ENCODE measurements at places on chromosomes 12 and 14.

DNA sequence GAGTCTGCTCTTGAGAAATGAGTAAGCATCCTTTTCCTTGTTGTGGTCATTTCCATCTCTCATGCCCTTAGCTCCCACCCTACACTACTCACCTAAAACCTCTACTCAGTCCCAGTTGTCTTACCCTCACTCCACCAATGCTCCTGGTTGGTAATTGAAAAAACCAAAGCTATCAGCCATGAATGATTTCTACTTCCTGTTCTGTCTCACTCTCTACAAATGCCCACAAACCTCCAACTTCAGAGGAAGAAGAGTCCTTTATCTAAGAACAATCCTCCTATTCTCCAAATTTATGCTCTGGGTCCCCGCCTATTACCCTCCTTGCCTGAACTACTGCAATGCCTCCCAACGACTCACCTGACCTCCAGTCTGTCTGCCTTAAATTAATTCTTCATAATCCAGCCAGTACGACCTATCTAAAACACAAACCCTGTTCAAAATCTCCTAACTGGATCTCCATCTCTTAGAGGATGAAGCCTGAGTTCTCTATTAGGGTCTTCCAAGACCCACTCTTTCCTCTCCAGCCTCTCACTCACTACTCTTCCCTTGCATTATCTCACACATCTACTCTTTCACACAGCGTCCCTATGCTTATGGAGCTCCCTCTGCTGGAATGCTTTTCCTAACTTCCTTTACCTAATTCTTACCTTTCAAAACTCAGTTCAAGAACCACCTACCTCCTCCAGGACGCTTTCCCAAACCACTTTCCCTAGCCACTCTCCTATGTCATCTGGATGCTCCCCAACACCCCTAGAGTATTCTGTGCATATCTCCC lies 2.2 kb downstream of the DHRS1 start:
- no peak for DNase-seq

DNA sequence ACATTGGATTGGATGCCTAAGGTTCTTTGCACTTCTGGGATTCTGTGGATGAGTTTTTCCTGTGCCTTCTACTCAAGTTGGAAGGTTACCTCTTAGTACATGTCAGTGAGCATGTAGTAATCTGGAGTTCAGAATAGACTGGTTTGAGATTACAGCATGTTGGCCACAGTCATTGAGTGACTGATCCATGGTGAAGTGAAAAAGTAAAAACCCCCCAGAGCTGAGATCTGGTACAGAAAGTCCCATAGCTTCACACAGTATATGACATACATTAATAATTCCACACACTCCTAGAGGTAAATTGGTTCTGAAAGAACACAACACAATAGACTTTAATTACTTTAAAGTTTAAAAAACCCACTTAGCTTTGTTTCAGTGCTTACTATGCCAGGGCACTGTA lies 11.9 kb upstream of the CCND2 start:
- DNase-seq, result no peak

GRCh38 chr14:53183056-53183455 lies 29.9 kb upstream of the DDHD1 start:
- no peak for DNase-seq

DNA sequence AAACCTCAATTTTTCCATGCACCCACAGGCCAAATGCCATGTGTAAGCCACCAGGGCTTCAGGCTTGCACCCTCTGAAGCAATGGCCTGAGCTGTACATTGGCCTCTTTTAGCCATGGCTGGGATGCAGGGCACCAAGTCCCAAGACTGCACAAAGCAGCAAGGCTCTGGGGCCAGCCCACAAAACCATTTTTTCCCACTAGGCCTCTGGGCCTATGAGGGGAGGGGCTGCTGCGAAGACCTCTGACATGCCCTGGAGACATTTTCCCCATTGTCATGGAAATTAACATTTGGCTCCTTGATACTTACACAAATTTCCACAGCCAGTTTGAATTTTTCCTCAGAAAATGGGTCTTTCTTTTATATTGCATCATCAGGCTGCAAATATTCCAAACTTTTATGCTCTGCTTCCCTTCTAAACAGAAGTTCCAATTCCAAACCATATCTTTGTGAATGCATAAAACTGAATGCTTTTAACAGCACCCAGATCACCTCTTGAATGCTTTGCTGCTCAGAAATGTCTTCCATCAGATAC lies 14.3 kb upstream of the OSBPL8 start:
- DNase-seq, result no peak

GRCh38 chr12:19978193-19978592 lies 390.1 kb upstream of the PDE3A start:
- no peak for DNase-seq

- DNase-seq, result no peak
Measured at GRCh38 chr14:24988760-24989159, 61.2 kb downstream of the STXBP6 start.

GRCh38 chr14:64035143-64035542 lies 182.3 kb downstream of the SYNE2 start:
- DNase-seq, result no peak

GRCh38 chr14:47959740-47960139 lies 284.3 kb upstream of the MDGA2 start:
- DNase-seq, result no peak
